Stimulated activated CD8-positive, alpha-beta memory T cell treated with anti-CD3 and anti-CD28 coated beads, Interleukin-4, amount 100 ng/mL, for 4 hours (primary cell): ENCODE measurements at places on chromosomes 6 and 20.

DNA sequence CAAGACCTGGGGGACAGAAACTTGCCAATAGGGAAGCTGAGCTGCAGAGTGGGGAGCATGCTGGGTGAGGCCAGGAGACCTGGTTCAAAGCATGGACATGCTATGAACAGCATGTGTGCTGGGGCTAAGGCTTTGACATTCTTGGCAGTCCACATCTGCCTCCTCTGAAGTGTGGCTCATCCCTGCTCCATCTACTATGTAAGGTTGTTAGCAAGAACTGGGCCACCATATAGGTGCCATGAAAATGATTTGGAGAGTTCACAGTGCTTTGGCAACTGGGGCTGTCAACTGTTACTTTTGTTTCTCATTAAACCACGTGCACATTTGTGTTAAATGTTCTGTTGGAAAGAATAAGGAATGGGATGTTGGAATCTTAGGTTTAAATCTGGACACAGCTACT is 311.1 kb downstream of the CDC5L start:
- DNase-seq = no peak

DNA sequence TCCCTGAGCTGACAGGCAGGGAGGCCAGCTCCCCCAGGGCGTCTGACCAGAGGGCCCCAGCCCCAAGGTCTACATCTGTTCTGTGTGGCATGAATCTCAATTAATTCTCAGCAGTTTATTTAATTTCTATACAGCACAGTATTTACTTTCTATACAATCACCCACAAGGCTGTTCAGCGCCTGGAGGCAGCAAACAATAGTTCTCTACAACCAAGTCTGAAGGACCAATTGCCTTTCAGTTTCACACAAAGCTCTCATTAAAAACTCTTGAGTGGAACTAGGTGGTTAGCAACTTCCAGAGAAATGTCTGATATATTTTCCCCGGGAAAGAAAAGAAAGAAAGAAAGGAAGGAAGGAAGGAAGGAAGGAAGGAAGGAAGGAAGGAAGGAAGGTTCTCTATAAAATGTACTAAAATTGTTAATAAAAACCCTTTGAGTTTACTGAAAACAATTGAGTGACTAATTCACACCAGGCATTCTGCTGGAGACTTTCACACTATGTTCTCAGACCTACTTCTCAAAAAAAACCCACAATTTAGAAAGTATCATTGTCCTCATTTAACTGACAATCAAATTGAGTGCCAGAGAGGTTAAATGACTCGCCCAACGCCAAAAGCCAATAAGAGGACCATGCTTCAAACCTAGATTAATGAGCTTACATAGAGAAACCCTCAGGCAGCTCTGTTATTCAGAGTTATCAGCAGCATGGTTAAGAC is 62.5 kb downstream of the METTL24 start:
- DNase-seq = no peak

GRCh38 chr20:47286681-47287080 is 69.8 kb downstream of the ZMYND8 start:
- no peak for DNase-seq

DNA sequence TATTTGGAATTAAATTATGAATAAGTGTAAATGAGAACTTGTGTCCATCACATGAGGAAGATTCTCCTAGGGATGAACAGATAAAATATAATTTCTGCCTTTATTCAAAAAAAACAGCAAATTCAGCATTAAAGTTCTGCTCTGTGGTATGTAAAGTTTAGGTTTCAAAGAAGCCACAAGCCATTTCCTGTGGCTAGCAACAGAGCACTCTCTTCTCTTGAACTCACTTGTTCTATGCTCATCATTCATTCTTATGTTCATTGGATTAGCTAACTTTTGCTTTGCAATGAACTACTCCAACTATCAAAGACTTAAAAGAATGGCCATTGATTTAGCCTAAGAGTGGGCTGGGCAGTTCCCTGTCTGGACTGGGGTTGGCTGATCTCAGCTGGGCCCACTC is 20.8 kb upstream of the SNRPB2 start:
- no peak for DNase-seq

- no peak for DNase-seq
Observed at GRCh38 chr20:53606364-53606985, 12.8 kb upstream of the ZNF217 start.

DNA sequence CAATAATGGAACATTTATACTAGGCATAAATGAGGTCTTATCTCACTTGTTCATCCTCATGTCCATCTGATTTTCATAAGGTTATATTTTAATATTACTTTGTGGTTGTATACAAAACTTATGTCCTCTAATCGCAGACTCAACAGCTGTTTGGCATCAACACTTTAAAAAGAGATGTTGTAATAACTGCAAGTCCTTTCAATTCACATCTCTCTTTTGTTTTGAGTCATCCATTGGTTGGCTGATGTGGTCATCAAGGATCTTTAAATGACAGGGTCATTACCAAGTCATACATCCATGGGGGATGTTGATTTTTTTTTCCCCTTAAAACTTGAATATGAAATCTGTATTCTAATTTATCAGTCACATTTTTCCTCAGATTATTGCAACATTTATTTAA is 299.4 kb upstream of the NRSN1 start:
- DNase-seq = no peak

- DNase-seq = no peak
Observed at GRCh38 chr20:23646106-23646873, 8.5 kb upstream of the CST3 start.

DNA sequence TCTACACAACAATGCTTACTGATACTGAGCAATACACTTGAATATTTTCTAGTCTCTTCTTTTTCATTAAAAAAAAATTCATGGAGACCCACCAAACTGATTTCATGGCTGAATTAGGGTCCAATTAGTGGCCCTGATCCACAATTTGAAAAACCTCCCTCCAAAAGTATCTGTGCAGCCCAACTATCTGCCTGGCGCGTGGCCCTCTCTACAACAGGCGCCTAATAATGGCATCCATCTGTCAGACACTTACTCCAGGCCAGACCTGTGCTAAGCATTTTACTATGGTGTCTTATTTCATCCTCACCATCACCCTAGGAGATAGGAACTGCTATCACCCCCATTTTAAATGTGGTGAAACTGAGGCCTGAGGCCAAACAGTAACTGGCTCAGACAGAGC is 14.0 kb downstream of the TFEB start:
- DNase-seq = no peak
